Right hindlimb (tissue), 1 donor: ENCODE measurements at places on chromosomes 1 and 21.

- no peak for DNase-seq
These were observed 46.2 kb downstream of the ATP5PF start for GRCh38 chr21:25688275-25689155.

- DNase-seq = no peak
These were observed 61.1 kb upstream of the KIF1B start for GRCh38 chr1:10149231-10149630.

DNA sequence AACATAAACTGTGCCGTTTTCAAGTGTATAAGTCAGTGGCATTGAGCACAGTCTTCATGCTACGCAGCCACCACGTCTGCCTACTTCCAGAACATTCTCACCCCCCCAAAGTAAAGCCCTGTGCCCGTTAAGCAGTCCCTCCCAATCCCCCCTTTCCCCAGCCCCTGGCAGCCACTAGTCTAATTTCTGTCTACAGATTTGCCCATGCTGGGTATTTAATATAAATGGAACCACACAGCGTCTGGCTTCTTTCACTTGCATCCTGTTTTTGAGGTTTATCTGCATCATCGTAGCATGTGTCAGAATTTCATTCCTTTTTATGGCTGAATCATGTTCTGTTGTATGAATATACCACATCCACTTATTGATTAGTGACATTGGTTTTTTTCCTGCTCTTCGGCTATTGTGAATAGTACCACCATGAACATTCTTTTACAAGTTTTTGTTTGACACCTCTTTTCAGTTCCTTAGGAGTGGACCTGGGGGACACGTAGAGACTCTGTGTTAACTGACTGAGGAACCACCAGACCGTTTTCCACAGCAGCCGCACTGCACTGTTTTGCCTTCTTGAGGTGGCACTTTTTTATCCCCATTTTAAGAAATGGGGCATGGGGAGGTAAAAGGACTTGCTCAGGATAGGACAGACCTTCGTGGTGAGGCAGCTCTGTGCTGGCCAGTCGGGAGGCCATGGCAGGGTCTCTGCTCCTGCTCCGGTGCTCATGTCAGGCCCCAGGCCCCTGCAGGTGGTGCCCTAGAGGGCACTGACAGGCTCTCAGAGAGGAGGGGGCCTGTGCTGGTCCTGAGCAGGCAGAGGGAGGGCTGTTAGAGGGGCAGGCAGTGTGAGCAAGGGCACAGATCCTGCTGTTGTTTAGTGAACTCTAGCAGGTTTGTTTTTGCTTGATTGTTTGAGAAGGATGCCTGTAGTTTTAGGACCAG lies 123.8 kb downstream of the PCBP3 start:
- no peak for DNase-seq

DNA sequence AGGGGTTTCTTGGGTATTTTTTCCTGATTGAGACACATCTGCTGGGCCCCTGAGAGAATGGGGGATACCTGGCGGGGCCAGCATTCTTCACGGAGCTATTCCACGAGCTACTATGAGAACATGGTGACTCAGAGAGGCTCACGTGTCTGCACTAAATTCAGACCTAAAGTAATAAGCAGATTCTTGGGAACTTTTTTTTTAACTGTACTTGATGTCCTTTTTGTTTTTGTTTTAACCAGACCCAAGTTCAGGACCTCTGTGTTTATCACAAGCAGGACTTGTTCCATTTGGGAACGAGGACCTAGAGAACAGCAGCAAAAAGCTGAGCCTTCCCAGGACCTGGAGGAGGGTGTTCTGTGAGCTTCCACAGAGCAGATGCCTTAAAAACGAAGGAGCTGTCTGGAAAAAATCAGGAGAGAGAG lies 44.0 kb downstream of the EVA1C start:
- no peak for DNase-seq

DNA sequence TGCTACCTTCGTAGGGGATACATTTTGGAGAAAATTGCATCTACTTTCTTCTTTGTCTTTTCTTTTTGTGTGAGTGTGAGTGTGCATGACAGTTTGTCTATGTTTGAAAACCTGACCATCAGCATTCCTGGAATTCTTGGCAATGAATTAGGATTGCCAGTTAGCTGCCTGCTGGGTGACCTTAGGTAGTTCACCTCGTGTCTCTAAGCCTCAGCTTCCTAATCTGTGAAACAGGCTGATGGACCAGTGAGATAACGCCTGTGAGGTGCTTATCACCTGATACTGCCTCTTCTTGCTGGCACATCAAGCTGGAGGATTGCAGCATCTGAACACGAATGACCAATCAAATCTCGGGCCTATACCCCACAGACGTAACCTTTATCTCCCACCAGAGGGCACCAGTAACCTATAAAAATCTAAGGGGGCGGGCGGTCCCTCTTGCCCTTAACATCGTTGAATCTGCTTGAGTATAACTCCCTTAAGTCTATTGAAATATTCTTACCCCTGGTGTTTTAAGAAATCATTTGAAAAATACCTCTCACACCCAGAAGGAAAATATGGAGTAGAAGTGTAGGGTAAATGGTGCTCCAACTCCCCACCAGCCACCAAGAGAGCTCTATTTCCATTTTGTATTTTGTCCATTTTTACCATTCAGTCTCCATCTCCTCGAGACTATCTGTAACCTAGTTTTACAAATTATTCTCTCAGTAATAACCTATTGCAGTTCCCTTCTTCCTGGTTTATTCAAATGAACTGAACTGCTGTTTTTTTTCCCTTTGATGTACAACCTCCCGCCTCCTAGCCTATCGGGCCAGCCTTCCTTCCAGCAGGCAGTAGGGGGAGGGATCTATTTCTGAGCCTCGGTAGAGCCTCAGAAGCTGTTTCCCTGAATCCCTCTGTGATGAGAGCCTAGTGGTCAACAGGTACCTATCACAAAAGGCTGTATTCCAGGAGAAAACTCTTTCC lies 49.7 kb downstream of the MDM4 start:
- peak; percentile 65 for DNase-seq

GRCh38 chr1:66452162-66452561 lies 81.8 kb upstream of the SGIP1 start:
- DNase-seq = no peak

DNA sequence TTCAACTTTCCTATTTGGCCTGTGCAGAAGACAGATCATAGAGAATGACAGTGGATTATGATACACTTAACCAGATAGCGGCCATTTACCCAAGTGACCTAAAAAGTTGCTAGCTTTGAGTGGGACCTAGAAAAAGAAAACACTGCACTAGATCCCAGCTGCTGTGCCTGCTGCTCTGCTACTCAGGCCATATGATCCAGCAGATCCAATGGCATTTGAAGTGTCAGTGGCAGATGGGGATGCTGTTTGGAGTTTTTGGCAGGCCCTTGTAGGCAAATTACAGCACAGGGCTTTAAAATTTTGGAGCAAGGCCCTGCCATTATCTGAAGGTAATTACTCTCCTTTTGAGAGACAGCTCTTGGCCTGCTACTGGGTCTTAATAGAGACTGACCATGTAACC lies 74.0 kb upstream of the KCNE2 start:
- DNase-seq = no peak

GRCh38 chr1:31750858-31751510 lies 13.2 kb downstream of the ADGRB2 start:
- no peak for DNase-seq

- no peak for DNase-seq
These were observed 6.1 kb downstream of the GPR137B start for GRCh38 chr1:236148470-236148845.

GRCh38 chr1:201172999-201173610 lies 17.5 kb upstream of the IGFN1 start:
- DNase-seq = no peak

- no peak for DNase-seq
These were observed 12.8 kb downstream of the RRP15 start for GRCh38 chr1:218297867-218298266.

- no peak for DNase-seq
These were observed 49.4 kb upstream of the PARP1 start for GRCh38 chr1:226457307-226457712.

DNA sequence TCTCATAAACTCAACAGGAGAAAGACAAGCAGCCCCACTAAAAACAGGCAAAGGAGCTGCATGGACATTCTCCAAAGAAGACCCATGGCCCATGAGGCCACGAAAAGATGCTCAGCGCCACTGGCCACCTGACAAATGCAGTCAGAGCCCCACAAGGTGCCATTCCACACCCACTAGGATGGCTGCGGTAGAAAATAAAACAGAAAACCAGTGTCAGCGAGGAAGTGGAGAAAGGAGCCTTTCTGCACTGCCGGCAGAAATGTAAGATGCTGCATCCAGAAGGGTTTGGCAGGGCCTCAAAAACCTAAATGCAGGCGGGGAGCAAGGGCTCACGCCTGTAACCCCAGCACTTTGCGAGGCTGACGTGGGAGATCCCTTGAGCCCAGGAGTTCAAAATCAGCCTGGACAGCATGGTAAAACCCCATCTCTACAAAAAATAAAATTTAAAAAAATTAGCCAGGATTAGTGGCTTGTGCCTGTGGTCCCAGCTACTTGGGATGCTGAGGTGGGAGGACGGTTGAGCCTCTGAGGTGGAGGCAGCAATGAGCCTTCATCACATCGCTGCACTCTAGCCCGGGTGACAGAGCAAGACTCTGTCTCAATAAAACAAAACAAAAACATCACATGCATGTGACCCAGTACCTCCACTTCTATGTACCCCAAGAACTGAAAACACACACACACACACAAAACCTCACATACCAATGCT lies 4.2 kb downstream of the WNT9A start:
- DNase-seq = no peak

GRCh38 chr1:159185121-159185520 lies 13.7 kb downstream of the CADM3 start:
- no peak for DNase-seq

GRCh38 chr1:76901158-76901767 lies 34.0 kb downstream of the ST6GALNAC5 start:
- DNase-seq = no peak

DNA sequence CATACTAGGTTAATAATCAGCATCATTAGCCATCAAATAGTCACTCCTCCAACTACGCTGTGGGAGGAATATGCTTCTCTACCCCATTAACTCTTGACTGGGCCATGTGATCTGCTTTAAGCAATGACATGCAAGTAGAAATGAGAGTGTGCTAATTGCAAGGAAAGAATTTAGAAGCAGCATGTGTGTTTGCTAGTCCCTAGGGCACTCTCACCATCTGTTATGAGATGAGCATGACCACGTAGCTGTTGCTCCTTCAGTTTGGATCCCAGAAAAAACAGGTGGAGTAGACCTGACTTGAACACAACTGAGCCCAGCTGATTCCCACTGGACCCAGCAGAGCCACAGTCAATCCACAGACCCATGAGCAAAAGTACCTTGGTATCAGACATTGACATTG lies 19.7 kb upstream of the RGS7 start:
- no peak for DNase-seq

GRCh38 chr1:16075337-16076030 lies 2.0 kb upstream of the FAM131C start:
- DNase-seq = no peak

- DNase-seq = peak; percentile 91
These were observed 232.1 kb upstream of the KAZN start for GRCh38 chr1:14366091-14367018.

DNA sequence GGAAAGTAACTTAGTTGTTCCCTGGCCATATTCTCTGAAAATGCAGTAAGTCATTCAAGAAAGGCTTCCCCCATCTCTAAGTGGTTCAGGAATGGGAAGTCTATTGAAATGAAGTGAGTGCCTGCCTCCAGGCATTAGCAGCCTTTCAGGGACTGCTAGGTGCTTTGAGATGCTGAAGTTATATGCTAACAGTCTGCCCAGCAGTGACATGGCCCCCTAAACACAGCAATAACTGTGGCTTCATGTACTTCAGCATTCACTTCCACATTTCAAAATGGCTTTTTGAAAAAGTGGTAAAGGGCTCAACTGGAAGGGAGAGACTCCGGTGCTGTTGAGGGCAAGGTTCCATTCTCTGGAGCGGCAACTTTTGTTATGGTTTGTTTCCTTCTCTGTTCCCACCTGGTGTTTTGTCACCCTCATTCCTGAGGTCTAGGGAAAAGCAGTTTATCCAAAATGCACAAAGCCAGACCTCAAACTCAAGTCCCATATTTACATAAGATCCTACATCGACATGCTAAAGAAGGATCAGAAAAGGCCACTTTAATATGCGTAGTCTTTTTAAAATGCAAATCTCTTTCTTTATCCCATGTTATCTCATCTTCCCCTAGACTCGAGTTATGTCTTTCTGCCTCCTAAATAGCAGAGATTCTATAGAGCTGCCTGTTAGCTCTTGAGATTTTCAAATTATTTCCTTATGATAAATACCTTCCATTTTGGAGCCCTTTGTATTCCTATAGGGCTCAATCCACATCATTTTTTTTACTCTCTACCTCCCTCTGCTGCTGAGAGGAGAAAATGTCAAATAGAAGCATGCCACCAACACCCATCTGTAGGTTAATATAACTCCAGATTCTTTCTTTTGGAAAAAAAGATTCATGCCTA lies 34.2 kb upstream of the LRRC8C start:
- DNase-seq = no peak

DNA sequence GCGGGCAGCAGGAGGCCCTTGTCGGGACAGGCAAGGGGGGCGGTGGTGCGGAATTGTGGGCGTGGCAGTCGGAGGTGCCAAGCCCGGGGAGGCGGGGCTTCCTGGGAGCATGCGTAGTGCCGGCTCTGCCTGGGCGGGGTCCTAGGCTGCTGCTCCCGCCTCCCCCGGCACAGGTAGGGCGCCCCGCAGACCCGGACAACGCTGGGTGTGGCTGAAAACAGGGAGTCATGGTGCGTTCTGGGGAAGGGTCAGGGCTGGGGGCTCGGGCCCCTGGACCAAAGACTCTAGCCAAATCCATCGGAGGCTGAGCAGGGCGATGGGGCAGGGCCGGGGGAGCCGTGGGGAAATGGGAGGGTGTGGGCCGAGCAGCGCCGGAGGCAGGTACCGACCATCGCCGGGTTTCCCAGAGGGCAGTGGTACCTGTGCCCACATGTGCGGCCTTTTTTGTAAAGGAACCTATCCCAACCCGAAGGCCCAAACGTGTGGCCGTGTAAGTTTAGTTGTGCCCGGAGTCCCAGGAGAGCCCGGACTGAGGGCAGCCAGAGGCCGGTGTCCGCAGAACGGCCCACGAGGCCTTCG lies 231.9 kb downstream of the SDCCAG8 start:
- DNase-seq = no peak

DNA sequence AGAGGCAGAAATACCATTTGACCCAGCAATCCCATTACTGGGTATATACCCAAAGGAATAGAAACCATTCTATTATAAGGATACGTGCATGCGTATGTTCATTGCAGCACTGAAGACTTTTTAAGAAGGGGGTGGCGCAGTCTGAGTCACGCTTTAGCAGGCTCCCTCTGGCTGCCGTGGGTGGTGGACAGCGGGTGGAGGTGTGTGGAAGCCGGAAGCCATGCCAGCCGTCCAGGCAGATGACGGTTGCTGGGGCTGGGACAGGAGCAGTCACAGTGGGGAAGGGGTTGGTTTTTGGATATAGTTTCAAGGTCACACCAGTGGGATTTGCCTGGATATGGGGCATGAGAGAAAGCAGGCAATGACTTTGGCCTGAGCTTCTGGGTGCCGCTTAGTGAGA lies 270.5 kb downstream of the GRIK3 start:
- no peak for DNase-seq

GRCh38 chr1:206012086-206012859 lies 9.1 kb upstream of the RAB7B start:
- peak; percentile 68 for DNase-seq

DNA sequence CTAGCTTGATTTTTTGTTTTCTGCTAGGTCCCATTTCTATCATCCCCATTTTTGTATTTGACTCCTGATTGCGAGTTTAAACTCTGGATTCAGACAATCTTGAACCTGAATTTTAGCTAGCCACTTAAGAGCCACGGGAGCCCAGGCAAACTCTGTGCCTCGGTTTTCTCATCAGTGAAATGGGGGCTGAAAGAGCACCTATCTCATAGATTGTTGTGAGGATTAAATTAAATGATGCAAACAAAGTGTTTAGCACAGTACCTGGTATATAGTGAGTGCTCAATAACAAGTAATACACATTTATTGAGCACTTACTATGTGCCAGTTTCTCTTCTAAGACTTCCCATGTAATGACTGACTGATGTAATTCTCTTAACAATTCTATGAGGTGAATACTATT lies 158.1 kb upstream of the POU3F1 start:
- DNase-seq = no peak
